Cardiac muscle cell (in vitro differentiated cells and primary cell): ENCODE measurements at places on chromosomes 1 and 21.

DNA sequence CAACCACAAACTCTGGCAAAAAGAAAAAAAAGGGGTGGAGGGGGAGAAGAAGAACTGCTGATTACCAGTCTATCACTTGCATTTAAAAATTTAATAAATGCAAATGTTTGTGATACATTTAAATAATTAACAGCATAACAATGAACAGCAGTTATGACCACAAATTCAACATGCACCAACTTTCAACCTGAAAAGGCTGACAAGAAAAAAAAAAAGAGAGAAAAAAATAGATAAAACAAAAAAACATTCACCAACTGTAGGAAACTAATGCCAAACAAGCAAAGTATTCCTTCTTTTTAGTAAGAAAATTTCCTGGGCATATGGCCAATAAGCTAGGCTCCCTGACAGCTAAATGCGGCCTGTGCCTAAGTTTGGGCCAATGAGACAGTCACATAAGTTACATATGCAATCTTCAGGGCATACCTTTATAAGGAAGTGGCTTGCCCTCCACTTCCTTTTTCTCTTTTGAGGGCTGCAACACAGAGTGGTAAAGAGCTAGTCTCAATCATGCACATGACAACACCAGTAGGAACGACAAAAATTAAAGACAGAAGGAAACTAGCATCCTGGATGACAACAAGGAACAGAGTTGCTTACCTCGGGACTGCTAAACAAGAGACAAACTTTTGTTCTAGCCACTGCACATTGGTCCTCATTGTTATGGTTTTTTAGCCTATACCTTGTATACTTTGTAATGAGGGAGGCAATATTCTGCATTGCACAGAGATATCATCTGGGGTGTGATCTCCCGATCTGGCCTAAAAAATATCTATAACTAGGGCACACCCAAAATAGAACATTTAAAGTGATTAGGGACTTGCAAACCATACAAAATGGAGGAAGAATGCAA is 24.2 kb upstream of the PHTF1 start:
- DNase-seq: no peak

DNA sequence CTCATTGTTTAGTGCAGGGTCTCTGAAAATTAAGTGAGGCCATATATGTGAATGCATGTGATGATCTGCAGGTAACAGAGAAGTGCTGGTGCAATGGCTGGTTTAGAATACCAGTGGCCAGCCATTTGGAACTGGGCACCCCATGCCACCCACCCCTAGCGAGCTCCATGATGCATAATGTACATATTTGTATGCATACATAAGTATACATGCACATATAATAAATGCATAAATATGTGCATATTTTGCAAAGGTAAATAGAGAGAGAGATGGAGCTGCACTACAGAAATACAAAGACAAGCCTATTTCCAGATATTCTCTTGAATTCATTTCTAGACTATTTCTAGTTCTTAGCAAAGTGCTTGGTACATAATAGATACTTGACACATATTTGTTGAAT is 68.5 kb upstream of the IGSF21 start:
- DNase-seq: no peak

GRCh38 chr1:158150523-158150922 is 30.2 kb upstream of the CD1D start:
- no peak for DNase-seq

- no peak for DNase-seq
These were observed 8.0 kb downstream of the C1orf50 start for GRCh38 chr1:42774928-42775526.

DNA sequence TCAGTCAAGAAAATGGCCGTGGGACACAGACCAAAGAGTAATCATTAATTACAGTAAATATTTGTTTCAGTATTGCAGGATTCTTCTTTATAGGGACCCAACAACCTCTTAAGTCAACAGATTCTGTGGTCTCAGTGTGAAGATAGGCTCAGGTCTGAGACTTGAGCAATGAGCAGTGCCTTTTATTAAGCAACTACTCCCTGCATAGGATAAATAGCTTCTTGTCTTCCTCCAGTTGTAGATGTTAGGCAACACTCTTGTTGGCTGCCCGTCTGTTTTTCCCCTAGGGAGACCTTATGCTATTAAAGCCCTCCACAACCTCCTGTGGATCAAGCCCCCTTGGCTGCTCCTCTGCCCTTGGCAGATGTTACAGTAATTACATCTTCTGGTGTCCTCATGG is 1.8 kb upstream of the OMA1 start:
- peak; percentile 64 for DNase-seq

DNA sequence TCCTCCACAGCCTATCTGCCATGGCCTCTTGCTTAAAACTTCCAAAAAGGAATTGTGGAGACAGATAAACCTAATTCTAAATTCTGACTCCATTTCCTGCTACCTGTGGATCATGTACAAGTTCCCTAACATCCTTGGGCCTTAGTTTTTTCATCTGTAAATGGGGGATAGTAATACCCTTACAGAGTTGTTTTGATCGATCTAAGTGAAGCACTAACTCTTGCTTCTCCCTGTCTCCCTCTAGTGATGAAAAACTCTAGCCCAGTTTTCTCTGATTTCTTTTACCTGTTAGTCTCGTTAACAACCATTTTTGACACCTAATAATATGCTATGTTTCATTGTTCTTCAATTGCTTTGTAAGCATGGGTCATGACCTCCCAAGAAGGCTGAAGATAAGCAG is 65.9 kb downstream of the TM2D1 start:
- DNase-seq: no peak

- DNase-seq: peak; percentile 87
These were observed at the start of gene KIAA0319L for GRCh38 chr1:35557118-35557610. Gene KIAA0319L (minus strand): TSS chr1:35557403. CDS start chr1:35554491, 2,912 bp downstream.

GRCh38 chr1:161115132-161115711 is 2.6 kb downstream of the PFDN2 start:
- peak; percentile 92 for DNase-seq

GRCh38 chr21:39843483-39843882 is 23.8 kb upstream of the PCP4 start:
- DNase-seq: no peak

GRCh38 chr1:9453375-9453774 is 85.9 kb upstream of the SLC25A33 start:
- no peak for DNase-seq

DNA sequence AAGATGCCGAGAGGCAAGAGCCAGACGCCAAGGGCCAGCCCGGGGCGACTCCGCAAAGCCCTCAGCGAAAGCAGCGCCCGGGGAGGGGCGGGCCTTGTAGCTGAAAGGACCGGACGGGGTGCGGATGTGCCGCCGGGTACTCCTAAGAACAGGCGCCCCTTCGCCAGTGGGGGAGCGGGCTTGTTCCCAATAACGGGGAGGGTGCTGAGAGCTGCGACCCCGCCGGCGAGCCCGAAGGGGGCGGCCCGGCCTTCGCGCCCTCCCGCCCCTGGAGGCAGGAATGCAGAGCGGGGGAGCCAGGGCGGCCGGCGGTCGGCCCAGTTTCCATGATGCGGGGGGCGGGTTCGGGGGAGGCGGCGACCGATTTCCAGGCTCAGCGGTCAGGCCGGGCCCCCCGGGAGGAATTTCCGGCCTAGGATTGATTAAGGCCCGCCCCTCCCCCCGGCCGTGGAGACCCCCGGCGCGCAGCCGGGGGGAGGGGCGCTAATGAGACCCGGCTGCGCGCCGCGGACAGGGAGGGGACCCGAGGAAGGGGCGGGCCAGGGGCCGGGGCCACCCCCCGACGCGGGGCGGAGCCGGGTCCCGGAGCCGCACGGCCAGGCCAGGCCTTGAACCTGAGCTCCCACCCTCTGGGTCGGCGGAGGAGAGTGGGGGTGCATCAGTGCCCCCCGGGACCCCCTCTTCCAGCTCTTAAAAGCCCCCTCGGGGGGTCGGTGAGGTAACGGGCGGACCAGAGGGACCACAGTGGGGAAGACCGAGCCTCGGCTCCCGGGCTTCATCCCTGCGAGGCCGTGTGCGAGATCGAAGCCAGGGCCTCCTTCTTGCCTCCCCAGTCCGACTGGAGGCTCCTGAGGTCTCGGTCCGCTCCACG is 898 bp upstream of the TMEM200B start:
- DNase-seq: peak; percentile 93

DNA sequence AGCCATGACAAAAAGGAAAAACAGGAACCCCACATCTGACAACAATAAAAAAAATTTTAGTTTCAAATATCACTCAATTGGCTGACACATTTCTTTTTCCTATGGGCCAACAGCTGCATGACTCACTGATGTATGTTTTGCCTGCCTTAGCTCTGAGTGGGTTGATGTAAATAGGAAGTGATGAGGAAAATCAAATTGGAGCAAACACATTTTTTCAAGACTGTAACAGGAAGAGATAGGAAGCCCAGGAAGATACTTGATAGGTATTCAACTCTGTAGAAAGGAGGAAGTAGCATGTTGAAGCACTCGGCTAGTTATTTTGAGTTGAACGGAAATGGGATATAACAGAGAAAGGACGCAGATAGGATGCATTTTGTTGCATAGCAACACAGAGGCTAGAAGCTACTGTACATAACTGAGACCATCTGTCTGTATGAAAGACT is 168.0 kb upstream of the NR5A2 start:
- DNase-seq: no peak

DNA sequence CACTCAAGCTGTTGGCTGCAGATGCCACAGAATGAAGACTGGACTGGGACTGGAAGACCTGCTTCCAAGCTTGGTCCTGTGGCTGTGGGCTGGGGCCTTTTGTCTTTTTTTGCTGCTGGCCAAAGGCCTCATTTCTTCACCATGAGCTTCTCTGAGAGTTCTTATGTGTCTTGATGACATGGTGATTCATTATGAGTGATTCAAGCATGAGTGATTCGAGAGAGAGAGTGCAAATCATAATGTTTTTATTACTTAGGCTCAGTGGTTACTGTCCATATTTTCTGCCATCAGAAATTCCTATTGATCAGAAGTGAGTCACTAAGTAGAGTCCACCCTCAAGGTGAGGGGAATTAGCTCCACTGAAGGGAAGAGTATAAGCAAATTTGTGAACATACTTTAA is 94.0 kb downstream of the PCP4 start:
- no peak for DNase-seq

DNA sequence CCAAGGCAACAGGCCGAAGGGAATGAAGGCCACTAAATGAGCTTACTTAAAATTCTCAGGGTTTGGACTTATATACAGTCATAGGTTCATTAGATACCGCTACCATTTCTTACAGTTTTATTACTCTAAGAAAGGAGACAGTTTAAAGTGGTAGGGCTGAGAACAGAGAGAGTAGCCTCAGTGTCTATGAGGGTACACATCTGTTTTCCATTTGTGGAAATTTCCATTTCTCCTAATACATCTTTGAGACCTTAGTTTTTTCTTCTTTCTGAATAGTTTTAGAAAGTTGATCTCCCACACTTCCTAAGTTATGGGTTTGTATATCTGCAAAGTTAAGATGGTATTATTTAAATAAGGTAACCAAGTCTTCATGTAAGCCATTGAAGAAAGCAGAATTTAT is 1279.1 kb downstream of the NCAM2 start:
- no peak for DNase-seq

DNA sequence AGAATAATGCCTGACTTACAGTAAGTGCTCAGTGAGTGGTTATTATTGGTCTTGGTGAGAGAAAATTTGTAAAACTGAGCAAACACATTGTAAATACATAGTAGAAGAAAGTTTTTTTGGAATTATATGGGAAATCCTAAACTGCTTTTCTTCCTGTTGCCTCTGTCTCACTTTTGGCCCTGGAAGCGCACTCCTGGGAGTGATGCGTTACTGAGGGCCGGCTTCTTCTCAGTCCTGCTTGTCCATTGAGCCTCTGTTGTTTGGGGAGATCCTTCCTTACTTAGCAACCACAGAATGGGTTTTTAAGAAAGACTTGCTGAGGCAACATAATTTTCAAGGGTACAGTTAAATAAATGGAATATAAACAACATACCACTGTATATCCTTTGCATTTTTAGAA is 166.0 kb downstream of the EDEM3 start:
- no peak for DNase-seq

GRCh38 chr1:228955691-228956090 is 220.4 kb downstream of the RHOU start:
- DNase-seq: peak; percentile 93

DNA sequence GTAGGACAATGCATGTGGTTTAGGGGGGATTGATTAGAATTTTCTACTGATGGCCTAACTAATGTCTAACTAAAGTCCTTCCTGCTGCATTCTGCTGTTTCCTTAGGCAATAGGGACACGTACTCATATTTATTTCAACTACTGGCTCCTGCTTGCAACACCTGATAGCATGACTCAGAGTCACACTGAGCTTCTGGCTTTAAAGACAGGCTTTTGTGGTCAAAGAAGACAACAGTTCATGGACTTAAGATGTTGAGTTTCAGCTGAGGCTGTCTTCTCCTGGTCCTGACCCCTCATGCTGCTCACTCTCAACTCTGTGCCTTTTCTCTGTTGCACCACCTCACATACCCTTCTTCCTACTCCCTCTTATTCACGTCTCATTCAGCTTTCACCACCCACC is 29.1 kb upstream of the TRABD2B start:
- DNase-seq: no peak

GRCh38 chr21:31772674-31773555 is 41.0 kb upstream of the SCAF4 start:
- no peak for DNase-seq

GRCh38 chr1:226404063-226404903 is 3.6 kb downstream of the PARP1 start:
- peak; percentile 35 for DNase-seq

GRCh38 chr1:41454406-41454805 is 30.1 kb downstream of the EDN2 start:
- peak; percentile 65 for DNase-seq

GRCh38 chr1:44684525-44684924 is 10.0 kb downstream of the ARMH1 start:
- DNase-seq: no peak

DNA sequence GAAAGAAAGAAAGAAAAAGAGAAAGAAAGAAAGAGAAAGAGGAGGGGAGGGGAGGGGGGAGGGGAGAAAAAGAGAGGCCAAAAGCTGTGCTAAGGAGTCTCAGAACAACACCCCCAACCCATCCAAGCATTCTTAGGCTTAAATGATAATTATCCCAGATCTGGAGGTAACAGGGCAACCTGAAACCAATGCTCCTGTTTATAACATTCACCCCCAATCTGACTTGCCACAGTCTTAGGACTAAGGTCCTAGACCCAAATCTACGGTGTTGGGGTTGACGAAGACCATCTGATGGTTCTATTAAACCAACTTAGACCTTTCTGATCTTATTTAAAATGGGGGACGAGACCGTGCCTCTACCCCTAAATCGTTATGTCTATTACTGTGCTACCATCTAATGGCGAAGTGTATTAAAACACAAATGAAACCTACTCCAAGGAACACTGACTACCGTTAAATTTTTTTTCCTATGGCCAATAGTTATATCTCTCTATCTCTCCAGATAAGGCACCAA is 119.3 kb upstream of the CDC42BPA start:
- peak; percentile 35 for DNase-seq
